SJSA1 (cell line): ENCODE measurements at places on chromosomes 7 and 10. TPM values are rescaled to one million over a fixed set of nuclear protein-coding genes. Genes with fewer than 3 reads are reported as not detected.

The PON1 gene
- total RNA-seq = not detected in 2 replicates

DNA sequence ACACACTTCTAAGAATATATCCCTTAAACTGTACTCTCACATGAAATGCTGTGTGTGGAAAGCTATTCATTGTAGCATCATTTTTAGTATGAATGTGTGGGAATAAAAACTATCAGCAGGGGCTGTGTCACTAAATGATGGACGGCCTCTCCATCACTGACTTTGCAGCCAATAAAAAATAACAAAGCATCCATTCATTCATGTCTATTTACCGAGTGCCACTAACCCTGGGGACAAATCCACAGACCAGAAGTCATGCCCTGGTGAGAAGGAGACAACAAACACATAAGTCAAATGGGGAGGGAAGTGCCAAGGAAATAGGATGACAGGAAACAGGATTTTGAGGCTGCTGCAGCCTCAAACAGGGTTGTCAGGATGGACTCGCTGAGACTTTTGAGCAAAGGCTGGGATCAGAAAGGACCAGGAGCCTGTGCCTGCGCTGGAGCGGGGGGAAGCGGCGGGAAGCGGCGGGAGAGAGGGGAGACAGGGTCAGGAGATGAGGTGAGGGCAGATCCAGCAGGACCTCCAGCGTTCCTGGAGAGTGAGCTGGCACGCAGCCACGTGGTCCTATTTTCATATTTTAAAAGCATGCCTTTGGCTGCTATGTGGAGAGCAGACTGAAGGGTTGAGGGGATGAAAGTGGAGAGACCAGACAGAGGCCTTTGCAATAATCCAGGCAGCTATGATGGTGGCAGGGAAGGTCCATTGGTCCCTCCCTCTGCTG lies 2.2 kb upstream of the NOM1 start:
- no peak overlapping the region for H3K27ac ChIP-seq
- H3K36me3 ChIP-seq = peaks cover 17% of the 10 kb centered on the region
- H3K27me3 ChIP-seq = peaks cover 22% of the 10 kb centered on the region
- peaks cover 19% of the 10 kb centered on the region for H3K4me1 ChIP-seq

DNA sequence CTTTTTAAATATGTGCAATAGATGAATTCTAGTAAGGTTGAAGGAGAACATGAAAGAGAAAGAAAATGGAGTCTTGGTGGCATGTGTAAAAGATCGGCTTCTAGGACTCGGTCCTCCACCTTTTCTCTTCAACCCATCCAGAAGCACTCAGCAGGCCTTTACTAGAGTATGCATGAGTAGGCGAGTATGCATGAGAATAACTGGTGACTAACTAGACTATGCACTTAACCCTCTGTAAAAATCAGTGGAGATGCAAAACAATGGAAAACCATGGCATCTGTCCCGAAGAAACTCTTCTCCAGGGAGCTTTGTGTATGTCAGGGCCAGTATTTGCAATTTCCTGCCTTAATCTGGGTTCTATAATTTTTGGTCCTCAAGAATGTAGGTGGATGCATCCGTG lies 40.0 kb upstream of the GRB10 start:
- H3K4me3 ChIP-seq = no peak overlapping the region
- no peaks in the 10 kb centered on the region for H3K27me3 ChIP-seq
- H3K36me3 ChIP-seq = no peaks in the 10 kb centered on the region

DNA sequence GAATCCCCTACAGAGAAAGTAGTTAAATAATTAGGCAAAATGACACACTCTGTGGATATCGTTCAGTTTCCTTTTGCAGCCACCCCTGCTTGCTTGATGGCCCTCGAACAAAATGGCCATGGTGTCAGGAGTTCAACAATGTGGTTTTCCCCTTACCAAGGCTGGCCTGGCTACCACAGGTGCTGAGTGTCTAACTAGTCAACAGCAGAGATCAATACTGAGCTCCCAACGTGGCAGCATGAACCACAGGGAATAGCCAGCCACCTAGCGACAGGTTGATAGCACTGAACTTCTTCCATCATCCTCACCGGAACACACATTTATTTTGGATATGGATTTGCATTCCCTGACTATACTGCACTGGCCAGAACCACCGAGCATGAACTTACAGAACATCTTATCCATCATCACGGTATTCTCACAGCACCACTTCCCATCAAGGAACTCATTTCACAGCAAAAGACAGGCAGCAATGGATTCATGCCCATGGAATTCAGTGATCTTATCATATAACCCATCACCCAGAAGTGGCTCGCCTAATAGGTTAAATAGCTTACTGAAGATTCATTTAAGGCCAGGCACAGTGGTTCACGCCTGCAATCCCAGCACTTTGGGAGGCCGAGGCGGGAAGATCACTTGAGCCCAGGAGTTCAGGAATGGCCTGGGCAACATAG lies 6.3 kb downstream of the C10orf67 start:
- H3K27ac ChIP-seq = no peak overlapping the region
- DNase-seq = no peak
- H3K27me3 ChIP-seq = 0 out of 2 replicates have a peak, but pooled peaks cover under 1% of the 10 kb centered on the region
- H3K4me3 ChIP-seq = no peak overlapping the region

DNA sequence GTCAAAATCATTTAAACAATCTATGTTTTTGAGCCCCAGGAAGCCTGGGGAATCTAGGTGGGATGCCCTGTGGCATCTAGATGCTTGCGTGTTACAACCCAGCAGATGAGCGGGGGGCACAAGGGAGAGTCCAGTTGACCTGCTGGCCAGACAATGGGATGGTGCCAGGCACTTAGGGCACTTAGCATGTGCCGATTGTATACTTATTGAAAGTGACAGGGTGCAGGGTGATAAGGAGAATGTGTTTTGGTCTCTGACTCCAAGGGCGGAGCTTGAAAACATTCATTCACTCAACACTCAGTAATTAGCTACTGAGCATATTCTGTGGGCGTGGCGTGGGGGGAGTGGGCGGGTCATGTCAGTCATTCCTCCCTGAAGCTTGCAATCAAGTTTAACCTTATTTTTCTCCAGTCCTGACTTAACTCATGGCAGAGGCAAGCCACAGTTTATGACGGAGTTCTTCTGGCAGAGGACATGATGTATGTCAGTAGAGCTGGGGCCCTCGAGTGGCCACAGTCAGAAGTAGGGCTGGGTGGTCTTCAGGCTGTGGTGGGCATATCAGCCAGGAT lies 115.1 kb downstream of the PRKCQ start:
- H3K27me3 ChIP-seq = no peaks in the 10 kb centered on the region
- H3K36me3 ChIP-seq = no peaks in the 10 kb centered on the region
- H3K27ac ChIP-seq = no peak overlapping the region
- no peak overlapping the region for H3K4me3 ChIP-seq
- DNase-seq = no peak

The ITIH5 gene
- total RNA-seq = 9.9 and 16.3 TPM in 2 replicates

The UTF1 gene
- not detected in 2 replicates for total RNA-seq

The MMP21 gene
- not detected in 2 replicates for total RNA-seq

GRCh38 chr7:30411897-30412296 lies 66.7 kb downstream of the NOD1 start:
- no peaks in the 10 kb centered on the region for H3K36me3 ChIP-seq
- H3K27me3 ChIP-seq = no peaks in the 10 kb centered on the region

GRCh38 chr10:122172361-122173008 lies 98.6 kb upstream of the BTBD16 start:
- no peaks in the 10 kb centered on the region for H3K27me3 ChIP-seq
- peaks cover 7% of the 10 kb centered on the region; the same call in 1 of the 2 replicates for H3K4me1 ChIP-seq
- no peak for DNase-seq
- no peak overlapping the region for H3K4me3 ChIP-seq
- no peak overlapping the region for H3K27ac ChIP-seq

DNA sequence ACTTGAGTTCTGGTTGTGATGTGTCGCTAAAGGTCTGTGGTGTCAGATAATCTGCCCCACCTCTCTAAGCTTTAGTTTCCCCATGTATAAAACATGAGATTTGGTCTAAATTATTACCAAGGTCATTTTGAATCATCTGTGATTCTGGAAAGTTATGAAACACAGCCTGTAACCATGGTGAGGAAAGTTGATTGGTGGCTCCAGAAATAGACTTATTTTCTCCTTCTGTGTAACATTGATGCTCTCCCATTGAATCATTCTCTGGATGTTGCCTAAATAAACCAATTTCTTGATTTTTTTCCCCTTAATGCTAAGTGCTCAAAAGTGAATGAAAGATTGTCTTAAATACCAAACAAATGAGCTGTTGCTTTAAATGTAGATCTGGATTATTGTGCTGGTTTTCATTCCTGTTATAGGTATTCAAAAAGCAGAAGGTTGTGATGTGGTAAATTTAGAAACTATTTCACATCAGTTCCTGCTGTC lies 30.0 kb upstream of the PCGF5 start:
- no peaks in the 10 kb centered on the region for H3K36me3 ChIP-seq
- no peak overlapping the region for H3K27ac ChIP-seq
- DNase-seq = no peak

GRCh38 chr10:102641880-102642735 lies 2.2 kb upstream of the TRIM8 start:
- peaks cover 30% of the 10 kb centered on the region for H3K36me3 ChIP-seq
- H3K4me1 ChIP-seq = peaks cover 31% of the 10 kb centered on the region
- DNase-seq = peak; percentile 96
- peak overlapping the region; percentile 88 for H3K27ac ChIP-seq

GRCh38 chr7:143892527-143893300 lies 9.3 kb downstream of the TCAF1 start:
- DNase-seq = no peak
- H3K27me3 ChIP-seq = no peaks in the 10 kb centered on the region
- no peak overlapping the region for H3K4me3 ChIP-seq
- H3K4me1 ChIP-seq = no peaks in the 10 kb centered on the region
- 0 out of 2 replicates have a peak, but pooled peaks cover 2% of the 10 kb centered on the region for H3K36me3 ChIP-seq

The SPDYE16 gene
- not detected in 2 replicates for total RNA-seq

GRCh38 chr7:155764438-155764793 lies 47.8 kb downstream of the SHH start:
- no peaks in the 10 kb centered on the region for H3K4me1 ChIP-seq
- no peaks in the 10 kb centered on the region for H3K27me3 ChIP-seq
- DNase-seq = no peak
- H3K36me3 ChIP-seq = peaks cover 81% of the 10 kb centered on the region
- no peak overlapping the region for H3K4me3 ChIP-seq

GRCh38 chr10:14611968-14612693 lies 162.6 kb downstream of the FAM107B start:
- peaks cover 5% of the 10 kb centered on the region; the same call in 1 of the 2 replicates for H3K4me1 ChIP-seq
- H3K27ac ChIP-seq = no peak overlapping the region
- H3K27me3 ChIP-seq = no peaks in the 10 kb centered on the region
- no peaks in the 10 kb centered on the region for H3K36me3 ChIP-seq

DNA sequence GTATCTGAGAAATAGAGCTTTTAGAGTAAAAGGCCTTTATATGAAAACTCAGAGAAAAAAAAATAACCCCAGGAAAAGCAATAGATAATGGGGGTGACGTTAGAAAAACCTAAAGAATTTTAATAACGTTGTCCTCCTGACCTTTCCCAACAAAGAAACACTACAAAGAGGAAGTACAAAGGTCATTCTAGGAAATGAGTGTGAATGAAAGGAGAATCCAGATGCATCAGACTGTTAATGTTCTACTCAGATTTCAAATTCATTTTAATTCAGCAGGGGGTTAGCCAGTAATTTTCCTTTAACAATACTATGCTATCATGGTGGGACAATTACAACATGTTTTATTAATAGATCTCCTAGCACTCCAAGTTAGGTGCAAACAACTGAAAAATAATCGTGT lies 73.8 kb upstream of the CDK1 start:
- no peaks in the 10 kb centered on the region for H3K27me3 ChIP-seq
- DNase-seq = no peak
- no peak overlapping the region for H3K4me3 ChIP-seq
- H3K4me1 ChIP-seq = no peaks in the 10 kb centered on the region
- no peaks in the 10 kb centered on the region for H3K36me3 ChIP-seq
- H3K27ac ChIP-seq = no peak overlapping the region

- no peak overlapping the region for H3K27ac ChIP-seq
- no peaks in the 10 kb centered on the region for H3K36me3 ChIP-seq
- DNase-seq = no peak
Measured at GRCh38 chr7:110600956-110601355, 490.0 kb upstream of the LRRN3 start.

GRCh38 chr7:19919261-19920095 lies 146.1 kb upstream of the TMEM196 start:
- H3K27ac ChIP-seq = 0 out of 2 replicates have a peak overlapping the region, but pooled peaks have one; percentile 9
- no peak overlapping the region for H3K4me3 ChIP-seq
- H3K27me3 ChIP-seq = no peaks in the 10 kb centered on the region
- peaks cover 5% of the 10 kb centered on the region; the same call in 1 of the 2 replicates for H3K4me1 ChIP-seq
